ENCODE measurements at places on chromosomes 7 and 10.

GRCh38 chr7:35727571-35727970 lies 32.6 kb upstream of the HERPUD2 start:
- DNase-seq = no peak

DNA sequence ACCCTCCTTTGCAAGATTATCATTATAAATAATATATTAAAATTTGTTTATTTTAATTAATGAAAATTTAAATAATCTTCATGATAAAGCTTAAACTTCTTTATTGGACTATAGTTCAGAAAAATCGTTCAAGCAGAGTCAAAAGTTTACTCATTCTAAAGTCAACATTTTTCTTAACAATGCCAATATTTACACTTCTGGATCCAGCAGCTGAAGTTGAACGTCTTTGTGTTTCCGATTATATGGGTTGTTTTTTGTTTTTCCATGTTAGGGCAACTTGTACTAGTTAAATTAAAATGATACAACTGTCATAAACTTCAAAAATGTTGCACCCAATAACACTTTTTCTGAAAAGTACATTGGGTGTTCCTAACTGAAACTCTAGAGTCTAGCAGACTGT lies 43.8 kb downstream of the GRB10 start:
- DNase-seq = no peak

GRCh38 chr10:34134602-34135001 lies 680.5 kb downstream of the PARD3 start:
- no peak for DNase-seq

GRCh38 chr7:7746458-7746857 lies 28.1 kb upstream of the RPA3 start:
- no peak for DNase-seq

- no peak for DNase-seq
Observed at GRCh38 chr7:79719216-79719615, 265.7 kb upstream of the MAGI2 start.

- DNase-seq = no peak
Observed at GRCh38 chr7:43318188-43318770, 205.8 kb downstream of the HECW1 start.

DNA sequence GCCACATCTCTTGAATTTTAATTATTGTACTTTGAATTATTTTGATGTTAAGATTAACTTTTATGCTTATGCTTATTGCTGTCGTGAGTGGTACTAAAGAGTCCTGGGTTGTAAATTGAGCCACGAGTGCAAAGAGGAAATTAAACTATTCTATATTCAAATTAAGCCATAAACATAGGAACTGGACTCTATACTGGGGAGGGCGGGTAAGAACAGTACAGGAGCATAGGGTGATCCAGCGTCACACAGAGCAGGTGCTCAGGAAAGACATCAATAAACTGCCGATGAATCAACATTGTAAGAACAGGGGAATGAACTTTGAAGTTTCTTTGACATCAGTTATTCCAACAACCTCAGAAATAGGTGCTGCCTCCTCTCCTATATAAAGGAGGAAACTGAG lies 219.6 kb downstream of the CACNB2 start:
- DNase-seq = no peak

GRCh38 chr10:86162696-86163400 lies 203.7 kb downstream of the GRID1 start:
- no peak for DNase-seq

GRCh38 chr10:11086177-11086840 lies 68.6 kb downstream of the CELF2 start:
- DNase-seq = no peak

DNA sequence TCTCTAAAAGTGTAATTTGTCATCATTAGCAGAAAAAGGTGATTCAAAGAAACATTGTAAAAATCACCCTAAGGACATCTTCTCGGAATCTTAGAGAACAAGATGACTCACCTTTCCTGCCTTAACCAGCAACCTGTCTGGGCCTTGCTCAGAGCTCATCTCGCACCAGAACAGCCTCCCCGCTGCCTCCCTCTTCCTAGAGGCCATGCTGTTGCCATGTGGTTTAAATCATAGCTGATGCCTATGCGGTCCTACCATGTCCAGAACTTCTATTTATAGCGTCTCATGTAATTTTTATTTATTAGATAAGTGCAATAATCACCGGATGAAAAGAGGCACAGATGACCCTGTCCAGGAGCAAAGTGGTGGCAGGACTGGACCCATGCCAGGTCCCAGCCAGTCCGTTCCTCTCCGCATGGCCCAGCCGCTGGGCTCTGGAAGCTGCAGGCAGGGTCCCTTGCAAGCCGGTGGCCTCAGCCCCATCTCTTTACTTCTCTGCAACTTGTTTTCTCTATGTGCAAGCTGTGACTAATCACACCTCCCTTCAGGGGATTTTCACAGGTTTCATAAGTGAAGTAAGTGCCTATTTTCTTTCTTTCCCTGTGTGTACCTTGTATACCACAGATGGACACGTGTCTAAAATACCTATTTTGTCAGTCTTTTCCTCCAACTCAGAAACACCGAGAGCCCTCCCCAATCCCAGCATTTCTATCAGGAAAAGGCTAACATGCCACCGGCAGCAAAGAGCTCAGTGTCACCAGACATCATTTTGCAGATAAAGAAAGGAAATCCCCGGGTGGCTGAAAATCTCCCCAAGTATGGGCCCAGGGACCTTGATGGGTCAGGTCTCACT lies 27.1 kb downstream of the KLF6 start:
- DNase-seq = no peak

- no peak for DNase-seq
Observed at GRCh38 chr10:132183046-132183445, 3.7 kb upstream of the DPYSL4 start.

- no peak for DNase-seq
Observed at GRCh38 chr10:122875843-122876466, 3.4 kb downstream of the FAM24B start.

All from stimulated activated effector memory CD8-positive, alpha-beta T cell treated with anti-CD3 and anti-CD28 coated beads, Interleukin-12 subunit alpha, Interleukin-12 subunit beta, amount 100 ng/mL, for 72 hours (primary cell).